Stimulated activated CD8-positive, alpha-beta memory T cell treated with anti-CD3 and anti-CD28 coated beads, Interleukin-4, amount 100 ng/mL, for 1 hour (primary cell): ENCODE measurements at places on chromosomes 11 and 22.

GRCh38 chr11:118883368-118884071 lies at the start of gene CXCR5:
Gene CXCR5 (plus strand): TSS chr11:118883892. CDS start chr11:118883942, 50 bp downstream.
- no peak for DNase-seq

DNA sequence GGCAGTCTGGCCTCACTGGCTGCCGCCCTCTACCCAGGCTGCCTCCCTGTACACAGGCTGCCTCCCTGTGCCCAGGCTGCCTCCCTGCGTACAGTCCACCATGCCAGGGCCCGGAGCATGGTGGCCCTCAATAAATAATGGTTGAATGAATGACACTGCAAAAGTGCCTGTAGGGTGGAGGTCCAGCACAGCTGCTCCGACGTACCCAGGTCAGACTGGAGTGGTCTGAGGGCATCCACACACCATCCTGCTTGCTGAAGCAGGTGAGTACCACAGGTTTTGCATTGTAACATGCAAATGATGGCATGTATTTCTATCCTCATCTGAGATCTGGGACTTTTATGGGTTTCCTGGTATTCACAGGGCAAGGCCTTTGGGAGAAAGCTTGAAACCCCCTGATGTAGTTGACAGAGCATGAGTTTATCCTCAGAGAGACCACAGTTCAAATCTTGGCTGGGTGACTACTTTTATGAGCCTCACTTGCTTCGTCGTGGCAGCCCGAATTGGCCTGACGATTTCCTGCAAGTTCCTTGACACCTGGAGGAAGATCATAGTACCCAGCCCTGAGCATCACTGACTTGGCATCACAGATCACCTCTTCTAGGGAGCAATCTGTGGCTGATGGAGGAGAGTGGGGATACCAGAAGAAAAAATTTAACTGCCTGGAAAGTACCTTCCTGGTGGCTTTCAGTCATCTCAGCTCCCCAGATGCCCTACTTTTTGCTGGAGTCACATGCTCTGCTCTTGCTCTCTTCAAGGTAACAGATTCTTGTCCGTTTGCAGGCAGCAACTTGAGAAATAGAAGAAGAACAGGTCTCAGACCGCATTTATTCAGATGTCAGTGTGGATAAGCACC lies 16.0 kb upstream of the CYB5R3 start:
- no peak for DNase-seq

- DNase-seq = no peak
These were observed 10.8 kb downstream of the DNAL4 start for GRCh38 chr22:38783095-38783615.

DNA sequence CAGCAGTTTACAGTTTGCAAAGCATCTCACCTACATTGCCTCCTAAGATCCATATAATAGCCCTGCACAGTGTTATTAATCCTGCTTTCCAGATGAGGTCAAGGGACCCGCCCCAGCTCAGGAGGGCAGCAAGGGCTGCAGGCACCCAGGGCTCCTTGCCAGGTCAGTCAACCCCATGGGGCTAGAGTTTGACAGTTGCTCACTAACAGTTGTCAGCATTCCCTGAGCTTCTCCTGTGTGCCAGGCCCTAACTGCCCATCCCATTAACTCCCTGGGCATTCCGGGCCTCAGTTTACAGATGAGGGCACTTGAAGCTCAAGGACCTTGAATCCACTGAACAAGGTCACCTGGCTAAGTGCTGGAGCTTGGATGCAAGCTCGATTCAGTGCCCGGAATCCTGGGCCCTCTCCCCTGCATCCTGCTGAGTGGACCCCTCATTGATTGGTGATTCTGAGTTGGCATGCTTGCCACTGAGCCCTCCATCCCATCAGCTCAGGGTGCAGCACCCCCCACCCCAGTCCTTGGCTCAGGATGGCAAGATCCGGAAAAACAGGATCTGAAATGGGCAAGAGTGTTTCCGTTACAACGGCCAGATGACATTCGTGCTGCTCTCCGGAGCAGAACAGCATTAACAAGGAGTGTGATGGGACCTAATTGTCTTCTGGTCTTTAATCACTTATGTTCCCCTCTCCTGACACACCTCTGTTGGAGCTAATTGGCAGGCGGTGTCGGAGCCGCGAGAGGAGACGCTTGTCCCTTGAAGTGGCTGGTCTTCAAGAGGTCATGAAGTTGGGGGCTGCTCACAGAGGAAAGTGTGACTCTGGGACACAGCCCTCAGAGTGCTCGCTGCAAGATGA lies 87.4 kb upstream of the SHISAL1 start:
- no peak for DNase-seq

DNA sequence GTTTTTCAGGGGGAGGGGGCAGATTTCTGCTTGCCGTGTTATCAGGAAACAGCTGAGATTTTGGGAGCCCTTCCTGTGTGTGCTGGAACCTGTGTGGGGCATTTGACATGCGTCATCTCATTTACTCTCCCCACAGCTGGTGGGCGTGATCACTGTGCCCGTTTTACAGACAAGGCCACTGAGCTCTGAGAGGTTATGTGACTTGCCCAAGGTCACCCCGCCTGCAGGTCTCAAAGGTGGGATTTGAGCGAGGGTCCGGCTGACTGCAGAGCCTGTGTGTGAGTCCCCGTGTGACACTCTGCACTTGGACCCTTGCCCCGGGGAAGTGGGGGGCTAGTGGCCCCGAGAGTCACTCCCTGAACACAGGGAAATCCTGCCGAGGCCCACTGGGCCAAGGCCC lies 48.5 kb upstream of the GCAT start:
- DNase-seq = no peak

- no peak for DNase-seq
These were observed 50.5 kb downstream of the SMCO4 start for GRCh38 chr11:93492464-93493251.

- DNase-seq = no peak
These were observed 86.9 kb upstream of the IGLL5 start for GRCh38 chr22:22800716-22801115.

- DNase-seq = no peak
These were observed 952 bp upstream of the CATSPERZ start for GRCh38 chr11:64298966-64299846.

GRCh38 chr11:34671117-34671516 lies 50.2 kb downstream of the EHF start:
- DNase-seq = no peak

GRCh38 chr11:125306476-125306875 lies 141.9 kb downstream of the PKNOX2 start:
- DNase-seq = no peak

GRCh38 chr22:49734882-49735281 lies 92.8 kb downstream of the BRD1 start:
- no peak for DNase-seq

- no peak for DNase-seq
These were observed 14.8 kb upstream of the WDR74 start for GRCh38 chr11:62854013-62854824.

DNA sequence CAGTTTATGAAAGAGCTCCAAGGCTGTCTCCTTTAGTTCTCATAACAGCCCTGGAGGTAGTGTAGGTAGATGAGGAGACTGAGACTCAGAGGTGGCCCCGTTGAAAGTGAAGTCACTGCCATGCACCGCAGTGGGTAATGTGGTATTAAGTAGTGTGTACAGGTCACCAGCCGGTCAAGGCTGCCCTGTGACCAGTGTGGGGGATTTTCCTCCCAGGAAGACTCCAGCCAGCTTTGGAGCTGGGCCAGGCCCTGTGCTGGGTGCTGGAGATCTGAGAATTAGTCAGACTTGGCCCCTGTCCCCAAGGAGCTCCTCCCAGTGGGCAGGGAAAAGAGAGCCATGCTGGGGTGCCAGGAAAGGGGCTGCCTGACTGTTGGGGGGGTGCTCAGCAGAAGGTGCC lies 5.3 kb downstream of the OMP start:
- no peak for DNase-seq

DNA sequence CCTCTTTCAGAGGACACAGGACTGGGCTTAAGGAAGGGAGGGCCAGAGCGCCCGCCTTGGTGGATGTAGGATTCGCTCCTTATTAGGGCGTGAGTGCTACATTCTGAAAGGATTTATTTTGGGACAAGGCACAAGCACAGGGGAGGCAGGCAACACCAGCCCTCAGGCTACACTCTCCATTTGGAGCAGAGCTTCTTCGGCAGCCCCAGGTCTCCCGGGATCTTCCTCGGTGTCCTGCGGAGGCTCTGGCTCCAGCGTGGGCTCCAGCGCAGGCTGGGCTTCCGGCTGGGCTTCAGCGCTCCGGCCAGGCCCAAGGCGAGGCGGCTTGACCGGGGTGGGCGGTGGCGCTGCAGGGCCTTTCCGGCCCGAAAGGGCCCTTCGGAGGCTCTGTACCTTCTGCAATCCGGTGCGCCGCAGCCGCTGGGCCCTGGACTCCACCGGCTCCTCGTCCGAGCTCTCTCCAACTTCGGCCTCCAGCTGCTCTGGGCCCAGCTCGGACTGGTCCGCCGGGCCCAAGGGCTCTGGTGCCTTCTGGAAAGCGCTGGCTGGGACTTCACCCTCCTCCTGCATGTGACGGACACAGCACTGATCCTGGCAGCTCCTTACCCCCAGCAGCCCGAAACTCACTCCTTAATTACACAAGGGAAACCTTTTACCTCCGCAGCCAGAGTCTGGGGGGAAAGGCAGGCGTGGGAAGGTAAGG lies 1.1 kb downstream of the CAVIN3 start:
- no peak for DNase-seq

GRCh38 chr11:90318651-90319050 lies 95.8 kb upstream of the CHORDC1 start:
- DNase-seq = no peak

DNA sequence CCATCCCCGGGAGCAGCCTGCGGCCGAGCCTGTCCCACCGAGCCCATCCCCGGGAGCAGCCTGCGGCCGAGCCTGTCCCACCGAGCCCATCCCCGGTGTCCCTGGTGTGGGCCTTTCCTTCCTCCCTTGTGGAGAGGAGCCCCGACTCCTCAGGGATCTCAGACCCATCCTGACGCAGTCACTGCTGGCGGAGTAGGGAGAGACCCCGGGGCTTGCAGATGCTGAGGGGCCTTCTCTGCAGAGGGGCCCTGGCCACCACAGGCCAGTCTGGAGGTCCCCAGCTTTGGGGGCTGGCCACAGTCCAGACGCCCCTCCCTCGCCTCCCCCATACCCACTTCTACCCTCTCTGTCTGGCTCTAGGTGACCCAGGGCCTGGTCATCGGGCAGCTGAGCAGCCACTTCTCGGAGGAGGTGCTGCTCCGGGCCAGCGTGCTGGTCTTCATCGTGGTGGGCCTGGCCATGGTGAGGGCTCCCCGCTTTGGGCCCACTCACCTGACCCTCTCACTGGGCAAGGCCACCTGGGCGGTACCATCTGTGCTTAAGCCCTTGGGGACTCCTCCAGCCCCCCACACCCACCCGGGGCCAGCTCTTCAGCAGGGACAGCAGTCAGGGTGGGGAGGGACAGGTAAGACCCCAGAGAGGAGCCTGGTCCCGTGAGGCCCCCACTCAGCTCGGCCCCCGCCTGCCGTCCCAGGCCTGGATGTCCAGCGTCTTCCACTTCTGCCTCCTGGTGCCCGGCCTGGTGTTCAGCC lies 7.3 kb downstream of the PHLDA2 start:
- DNase-seq = no peak

GRCh38 chr22:27716074-27716473 lies 85.5 kb downstream of the MN1 start:
- no peak for DNase-seq

DNA sequence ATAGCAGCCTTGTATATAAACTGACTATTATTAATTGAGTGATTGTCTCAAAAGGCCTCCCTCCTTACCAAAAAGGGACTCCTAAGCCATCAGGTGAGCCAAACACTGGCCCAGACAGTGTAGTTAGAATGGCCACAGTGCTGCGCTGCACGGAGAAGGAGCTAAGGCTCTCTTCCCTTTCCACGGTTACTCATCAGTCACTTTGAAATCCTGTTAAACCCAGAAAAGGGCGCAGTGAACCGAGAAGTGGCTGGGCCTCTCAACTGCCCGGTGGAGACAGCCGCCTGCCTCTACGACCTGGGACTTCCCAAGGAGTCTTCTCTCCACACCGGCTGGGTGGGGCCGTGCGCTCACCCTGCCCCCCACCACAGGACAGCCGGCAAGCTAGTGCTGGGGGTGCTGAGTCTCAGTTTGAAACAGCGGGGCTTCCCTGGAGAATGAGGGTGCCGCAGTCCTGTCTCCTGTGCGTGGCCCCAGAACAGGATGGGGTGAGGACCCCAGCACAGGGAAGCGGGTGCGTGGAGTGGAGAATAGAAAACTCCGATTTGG lies 1.3 kb downstream of the MYH9 start:
- DNase-seq = no peak

GRCh38 chr22:27199354-27199753 lies 542.0 kb downstream of the MIAT start:
- DNase-seq = no peak

- DNase-seq = no peak
These were observed 28.6 kb downstream of the TAF1D start for GRCh38 chr11:93712678-93713077.

GRCh38 chr11:12253843-12254281 lies 123.5 kb upstream of the PARVA start:
- DNase-seq = no peak

GRCh38 chr11:102196816-102197215 lies 86.6 kb downstream of the YAP1 start:
- DNase-seq = no peak

DNA sequence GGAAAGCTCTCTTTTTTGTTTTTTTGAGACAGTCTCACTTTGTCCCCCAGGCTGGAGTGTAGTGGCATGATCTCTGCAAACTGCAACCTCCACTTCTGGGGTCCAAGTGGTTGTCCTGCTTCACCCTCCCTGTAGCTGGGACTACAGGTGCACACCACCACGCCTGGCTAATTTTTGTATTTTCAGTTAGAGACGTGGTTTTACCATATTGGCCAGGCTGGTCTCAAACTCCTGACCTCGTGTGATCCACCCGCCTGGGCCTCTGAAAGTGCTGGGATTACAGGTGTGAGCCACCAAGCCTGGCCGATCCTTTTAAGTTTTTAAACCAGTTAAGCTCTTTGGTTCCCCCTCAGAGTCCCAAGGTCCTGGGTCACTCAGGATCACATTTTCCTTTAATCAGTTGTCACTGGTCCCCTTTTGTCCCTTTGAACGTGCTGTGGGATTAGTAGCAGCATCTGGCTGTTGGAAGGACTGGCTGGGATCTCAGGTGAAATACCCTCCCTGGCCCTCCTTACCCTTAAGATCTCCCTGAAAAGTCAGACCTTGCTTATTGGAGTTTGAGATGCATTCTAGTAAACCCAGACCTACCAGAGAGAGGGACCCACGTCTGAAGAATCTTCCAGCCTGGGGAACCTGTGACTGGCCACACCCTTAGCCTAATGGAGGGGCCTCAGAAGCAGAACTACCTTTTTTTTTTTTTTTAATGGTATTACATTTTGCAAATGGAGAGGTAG lies 8.1 kb downstream of the MALAT1 start:
- no peak for DNase-seq

DNA sequence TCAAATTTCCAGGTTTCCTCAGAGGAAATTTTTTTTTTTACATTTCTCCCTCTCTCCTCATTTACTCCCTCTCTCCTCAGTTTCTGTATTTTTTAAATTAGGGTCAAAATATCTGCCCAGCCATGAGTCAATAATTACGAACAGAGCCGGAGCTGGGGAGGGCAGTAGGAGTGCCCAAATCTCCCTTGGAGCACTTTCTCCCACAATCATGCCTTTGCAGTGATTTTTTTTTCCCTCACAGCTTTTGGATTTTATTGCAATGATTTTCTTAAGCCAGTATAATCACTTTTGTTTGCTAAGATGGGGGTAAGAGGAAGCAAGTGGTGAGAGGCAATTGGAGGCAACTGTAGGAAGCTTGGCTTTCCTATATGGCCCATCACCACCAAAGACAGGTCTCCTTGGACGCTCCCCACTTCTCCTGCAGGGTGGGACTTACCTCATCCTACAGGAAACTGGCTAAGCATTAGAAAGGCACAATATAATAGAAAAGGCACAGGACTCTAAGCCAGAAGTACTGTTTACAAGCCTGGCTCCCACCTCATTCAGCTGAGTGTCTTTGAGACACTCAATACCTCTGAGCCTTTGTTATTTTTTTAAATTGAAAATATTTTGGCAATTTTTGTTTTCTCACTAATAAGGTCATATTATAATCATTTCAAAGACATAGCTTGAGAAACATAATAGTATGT lies 192.6 kb upstream of the PITPNB start:
- DNase-seq = no peak
